ENCODE measurements at places on chromosomes 12 and 14. TPM values are rescaled to one million over a fixed set of nuclear protein-coding genes. Genes with fewer than 3 reads are reported as not detected.

- DNase-seq, result no peak
These were observed 1136.0 kb downstream of the FLRT2 start for GRCh38 chr14:86665975-86666374.

GRCh38 chr14:51228391-51228790 is 11.7 kb upstream of the TMX1 start:
- no peak for DNase-seq

DNA sequence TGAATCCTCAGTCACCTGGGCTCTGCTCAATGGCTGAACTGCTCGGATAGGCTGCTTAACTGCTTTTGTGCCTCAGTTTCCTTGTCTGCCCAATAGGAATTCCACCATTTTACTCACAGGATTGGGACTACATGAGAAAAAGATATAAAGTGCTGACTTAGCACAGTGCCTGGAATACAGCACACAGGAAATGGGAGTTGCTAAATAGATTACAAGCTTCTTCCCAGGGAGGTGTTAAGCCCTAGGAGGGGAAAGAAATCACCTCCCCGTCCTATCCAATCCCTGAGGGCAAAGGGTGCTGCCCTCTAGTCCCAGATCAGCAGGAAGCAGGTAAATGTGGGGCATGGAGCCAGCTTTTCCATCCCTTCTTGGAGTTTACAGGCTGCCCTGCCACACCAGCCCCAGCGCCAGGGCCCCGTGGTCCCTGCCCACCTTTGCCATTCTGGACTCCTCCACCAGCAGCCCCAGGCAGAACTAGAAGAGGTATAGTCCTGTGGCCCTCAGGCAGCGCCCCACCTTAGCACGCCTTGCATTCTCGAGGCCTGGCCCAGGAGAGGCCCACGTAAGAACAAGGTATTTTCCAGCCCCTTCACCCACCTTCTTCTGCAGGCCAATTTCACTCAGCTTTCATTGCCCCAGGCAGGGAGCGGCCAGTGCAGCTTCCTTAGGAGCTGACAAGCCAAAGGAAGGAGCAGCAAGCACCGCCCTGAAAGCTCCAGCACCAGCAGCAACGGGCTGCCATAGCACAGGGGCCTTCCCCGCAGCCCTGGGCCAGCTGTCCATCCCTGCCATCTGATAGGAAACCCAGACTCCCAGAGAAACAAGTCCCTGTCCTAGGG is 28.8 kb upstream of the RPLP0 start:
- peak; percentile 91 for DNase-seq

DNA sequence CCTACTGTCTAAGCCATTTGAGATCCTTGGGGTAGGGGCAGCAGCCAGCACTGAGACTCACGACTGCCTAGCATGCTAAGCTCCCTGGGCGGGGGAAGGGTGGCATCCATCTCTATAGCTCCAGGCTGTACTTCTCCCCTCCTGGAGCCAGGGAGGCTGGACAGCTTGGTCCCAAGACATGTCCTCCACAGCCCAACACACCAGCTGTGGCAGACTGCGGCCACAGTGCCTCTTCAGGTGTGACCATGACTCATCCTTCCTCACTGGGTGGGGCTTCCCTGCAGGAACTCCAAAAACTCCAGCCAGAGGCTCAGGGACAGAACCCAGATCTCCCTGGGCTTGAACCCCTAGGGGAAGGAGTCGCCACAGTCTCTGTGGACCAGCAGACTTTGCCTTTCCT is 193.9 kb downstream of the GPHN start:
- no peak for DNase-seq

DNA sequence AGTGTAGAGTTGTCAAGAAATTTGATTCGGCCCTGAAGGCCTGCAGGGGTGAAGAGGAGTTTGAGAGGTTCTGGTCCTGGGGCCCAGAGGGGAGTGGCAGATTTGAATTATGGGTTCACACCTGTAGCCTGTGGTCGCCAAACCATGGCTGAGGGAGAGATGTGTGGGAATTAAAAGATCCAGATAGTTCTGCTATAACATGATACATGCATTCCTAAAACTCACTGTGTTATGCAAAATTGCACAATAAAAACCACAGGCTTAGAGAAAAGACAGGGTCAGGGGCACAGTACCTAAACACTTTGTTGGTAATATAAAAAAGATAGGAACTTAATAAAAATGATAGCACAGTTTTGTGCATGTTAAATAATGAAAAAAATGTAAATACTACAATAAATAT is 106.2 kb downstream of the TMEM30B start:
- DNase-seq, result no peak

- no peak for DNase-seq
These were observed 24.4 kb downstream of the ADCY6 start for GRCh38 chr12:48764521-48764920.

GRCh38 chr12:120620624-120621023 is 19.8 kb upstream of the CABP1 start:
- DNase-seq, result no peak

DNA sequence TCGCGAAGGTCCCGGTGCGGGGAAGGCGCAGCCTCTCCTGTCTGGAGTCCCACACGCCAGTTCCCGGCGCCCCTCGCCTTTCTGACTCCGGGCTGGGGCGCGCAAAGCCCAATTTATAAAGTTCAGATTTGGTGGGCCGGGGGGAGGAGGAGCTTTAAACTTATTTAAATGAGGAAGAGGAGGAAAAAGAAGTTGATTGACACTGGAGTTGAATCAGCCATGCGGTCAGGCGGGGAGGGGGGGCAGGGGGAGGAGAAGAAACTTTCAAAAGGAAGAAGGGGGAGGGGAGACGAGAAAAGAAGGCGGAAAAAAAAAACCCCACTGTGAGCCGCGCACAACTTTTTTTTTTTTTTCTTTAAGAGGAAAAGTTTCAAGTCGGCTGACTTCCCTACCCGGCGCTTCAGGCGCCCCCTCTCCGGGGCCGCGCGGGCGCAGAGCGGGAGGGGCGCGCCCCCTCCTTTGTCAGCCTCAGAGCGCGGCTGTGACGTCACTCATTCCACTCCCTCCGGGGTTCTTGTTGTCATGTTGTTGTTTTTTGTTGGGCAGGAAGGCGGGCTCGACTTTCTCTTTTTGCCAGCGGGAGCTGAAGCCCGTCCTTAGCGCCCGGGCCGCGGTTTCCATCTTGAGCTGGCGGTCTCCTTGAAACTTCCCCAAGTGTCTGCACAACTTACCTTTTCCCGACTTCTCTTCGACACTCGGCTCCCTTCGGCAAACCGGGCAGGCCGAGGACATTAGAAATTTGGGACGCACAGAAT is at the start of gene ZFP36L1:
Gene ZFP36L1 (minus strand): TSS at position 89 of the 755 bp plus-strand sequence. CDS start 129 bp downstream, outside the sequence.
- peak; percentile 97 for DNase-seq

DNA sequence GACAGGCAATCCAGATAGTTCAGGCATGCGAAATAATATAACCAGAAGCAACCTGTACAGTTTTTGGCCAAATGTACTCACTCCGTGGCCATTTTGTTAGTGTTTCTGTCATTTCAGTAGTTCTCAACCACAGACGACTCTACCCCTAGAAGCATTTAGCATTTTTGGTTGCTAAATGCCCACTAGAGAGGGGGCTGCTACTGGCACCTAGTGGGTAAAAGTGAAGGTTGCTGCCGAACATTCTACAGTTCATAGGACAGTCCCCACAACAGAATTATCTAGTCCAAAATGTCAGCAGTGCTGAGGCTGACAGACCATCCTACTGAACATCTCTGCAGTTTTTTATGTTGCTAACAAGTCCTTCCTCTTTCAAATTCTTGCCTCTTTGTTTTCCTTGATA is 107.4 kb downstream of the TSHR start:
- DNase-seq, result peak; percentile 78

GRCh38 chr12:57330992-57331391 is 80.0 kb upstream of the STAC3 start:
- DNase-seq, result no peak

GRCh38 chr12:119788786-119789185 is 88.3 kb downstream of the CIT start:
- no peak for DNase-seq

DNA sequence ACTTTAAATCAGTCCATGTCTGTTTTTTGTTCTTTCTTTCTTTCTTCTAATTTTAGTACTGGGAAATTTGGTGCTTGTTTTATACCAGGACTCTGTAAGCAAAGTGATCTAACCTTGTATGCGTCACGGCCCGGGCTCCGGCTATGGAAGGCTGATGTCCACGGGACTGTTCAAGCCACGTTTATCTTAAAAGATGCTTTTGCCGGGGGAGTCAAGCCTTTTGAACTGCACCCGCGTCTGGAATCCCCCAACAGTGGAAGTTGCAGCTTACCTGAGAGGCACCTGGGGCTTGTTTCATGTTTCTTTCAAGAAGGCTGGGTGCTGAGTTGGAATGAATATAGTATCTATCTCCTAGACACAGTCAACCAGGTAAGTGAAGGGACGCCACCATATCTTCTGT is 62.2 kb downstream of the TECPR2 start:
- no peak for DNase-seq

- DNase-seq, result peak; percentile 35
These were observed 26.1 kb upstream of the C14orf180 start for GRCh38 chr14:104553166-104554087.

DNA sequence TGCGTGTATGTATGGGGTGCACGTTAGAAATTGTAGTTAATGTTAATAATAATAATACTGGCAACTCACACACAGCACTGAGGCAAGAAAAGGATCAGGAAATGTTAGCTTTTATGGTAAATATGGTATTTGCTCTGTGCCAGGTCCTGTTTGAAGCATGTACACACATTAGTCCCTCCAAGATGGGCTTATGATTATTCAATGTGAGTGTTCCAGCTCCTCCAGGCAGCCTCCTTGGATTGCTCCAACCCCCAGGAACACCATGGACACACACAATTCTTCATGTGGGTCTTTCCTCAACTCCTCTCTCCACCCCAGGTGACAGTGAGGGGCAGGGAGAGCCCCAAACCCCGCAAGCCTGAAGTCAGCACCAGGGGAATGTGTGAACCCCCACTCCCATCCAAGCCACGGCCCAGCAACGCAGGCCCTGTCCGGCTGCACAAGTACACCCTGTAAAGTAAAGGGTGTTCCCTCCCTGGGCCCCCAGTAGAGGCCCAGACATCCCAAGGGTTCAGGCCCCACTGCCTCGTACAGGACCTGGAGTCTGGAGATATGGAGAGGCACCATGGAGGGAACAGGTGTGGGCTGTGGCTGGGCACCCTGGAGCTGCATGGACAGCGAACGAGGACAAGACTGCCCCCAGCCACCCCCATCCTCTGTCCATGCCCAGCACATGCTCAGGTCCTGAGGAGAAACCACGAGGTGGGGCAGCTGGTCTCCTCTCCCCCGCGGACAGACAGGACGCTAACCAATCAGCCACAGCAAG is 41.3 kb downstream of the NCOR2 start:
- DNase-seq, result no peak

GRCh38 chr14:89307409-89307808 is 109.6 kb downstream of the FOXN3 start:
- no peak for DNase-seq

DNA sequence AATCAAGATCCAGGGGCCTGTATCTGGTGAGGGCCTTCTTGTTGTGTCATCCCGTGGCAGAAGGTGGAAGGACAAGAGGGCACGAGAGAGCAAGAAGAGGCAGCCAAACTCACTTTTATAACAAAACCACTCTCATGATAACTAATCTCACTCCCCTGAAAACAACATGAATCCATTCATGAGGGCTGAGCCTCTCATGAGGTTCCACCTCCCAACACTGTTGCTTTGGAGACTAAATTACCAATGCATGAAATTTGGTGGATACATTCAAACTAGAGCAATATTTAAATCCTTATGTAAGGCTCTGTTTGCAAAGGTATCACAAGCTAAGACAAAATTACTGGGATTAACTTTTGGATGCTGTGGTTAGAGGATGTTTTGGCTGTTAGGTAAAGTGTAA is 470.1 kb upstream of the NOVA1 start:
- no peak for DNase-seq

DNA sequence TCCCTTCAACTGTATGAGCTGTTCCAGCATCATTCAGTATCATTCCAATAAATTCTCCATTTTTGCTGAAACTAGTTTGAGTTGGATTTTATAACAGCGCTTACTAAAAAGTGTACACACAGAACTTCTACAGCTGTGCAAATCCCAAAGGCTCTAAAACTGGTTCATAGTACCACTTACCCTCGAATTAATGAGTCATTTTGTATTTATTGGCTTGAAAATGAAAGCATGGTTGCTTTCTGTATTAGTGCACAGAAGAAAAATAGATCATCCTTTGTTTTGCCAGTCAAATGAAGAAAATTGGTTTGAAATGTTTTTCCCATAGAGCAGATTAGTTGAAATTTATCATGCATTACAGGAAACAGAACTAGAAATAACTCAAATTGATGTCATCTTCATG is 268.3 kb upstream of the CPNE8 start:
- DNase-seq, result no peak

- no peak for DNase-seq
These were observed 321.8 kb downstream of the SNAPC1 start for GRCh38 chr14:62084020-62084419.

GRCh38 chr14:104200591-104200990 is 62.2 kb downstream of the KIF26A start:
- DNase-seq, result no peak

- DNase-seq, result no peak
These were observed 81.2 kb downstream of the CHGA start for GRCh38 chr14:93003945-93004698.

GRCh38 chr12:104790296-104791125 is 167.6 kb downstream of the SLC41A2 start:
- DNase-seq, result peak; percentile 92

- no peak for DNase-seq
These were observed 84.6 kb upstream of the DYNC1H1 start for GRCh38 chr14:101879529-101880336.

- peak; percentile 62 for DNase-seq
These were observed 47.9 kb downstream of the RPH3A start for GRCh38 chr12:112839386-112839972.

DNA sequence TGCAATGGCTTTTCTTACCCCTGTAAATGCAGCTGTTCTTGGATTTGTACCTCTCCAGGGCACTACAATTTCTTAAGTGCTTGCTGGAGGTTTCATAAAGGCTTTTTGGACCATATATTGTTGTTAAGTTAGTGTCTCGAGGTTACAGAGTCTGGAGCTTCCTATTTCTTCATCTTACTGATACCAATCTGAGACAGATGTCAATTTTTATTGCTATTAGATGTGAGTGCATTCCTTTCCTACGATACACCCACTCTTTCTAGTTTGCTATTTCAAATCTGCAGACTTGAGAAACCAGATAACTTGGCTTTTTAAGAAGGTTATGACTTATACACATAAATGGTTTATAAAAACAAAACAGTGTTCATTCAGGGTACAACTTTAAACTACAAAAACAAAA is 2.1 kb downstream of the NOXRED1 start:
- DNase-seq, result no peak

IGFBP6 gene
- 32.5 TPM for total RNA-seq

HSPA2 gene
- total RNA-seq, result 7.9 TPM

LPAR5 gene
- 0.59 TPM for total RNA-seq

PMCH gene
- not detected for total RNA-seq

GDF3 gene
- total RNA-seq, result 60.7 TPM

TDRD9 gene
- total RNA-seq, result not detected

VWF gene
- total RNA-seq, result 280 TPM

SERPINA5 gene
- 2.1 TPM for total RNA-seq

CCDC60 gene
- total RNA-seq, result 0.73 TPM

CLECL1 gene
- not detected for total RNA-seq

RNU4-1 gene
- 2,533 TPM for total RNA-seq

RPGRIP1 gene
- total RNA-seq, result 0.29 TPM

MYF6 gene
- not detected for total RNA-seq

TPH2 gene
- total RNA-seq, result not detected

GLIPR1L1 gene
- not detected for total RNA-seq

Data from endodermal cell (in vitro differentiated cells).